Activated CD8-positive, alpha-beta T cell treated with anti-CD3 and anti-CD28 coated beads for 36 hours (primary cell): ENCODE measurements at places on chromosomes 2 and 18. TPM values are rescaled to one million over a fixed set of nuclear protein-coding genes. Genes with fewer than 3 reads are reported as not detected.

- H3K27me3 ChIP-seq = peaks cover 2% of the 10 kb centered on the region
- no peak for DNase-seq
- no peak overlapping the region for H3K4me3 ChIP-seq
- no peaks in the 10 kb centered on the region for H3K36me3 ChIP-seq
- H3K4me1 ChIP-seq = peaks cover 18% of the 10 kb centered on the region
- H3K27ac ChIP-seq = no peak overlapping the region
Observed at GRCh38 chr2:205708231-205708631, 25.9 kb downstream of the NRP2 start.

DNA sequence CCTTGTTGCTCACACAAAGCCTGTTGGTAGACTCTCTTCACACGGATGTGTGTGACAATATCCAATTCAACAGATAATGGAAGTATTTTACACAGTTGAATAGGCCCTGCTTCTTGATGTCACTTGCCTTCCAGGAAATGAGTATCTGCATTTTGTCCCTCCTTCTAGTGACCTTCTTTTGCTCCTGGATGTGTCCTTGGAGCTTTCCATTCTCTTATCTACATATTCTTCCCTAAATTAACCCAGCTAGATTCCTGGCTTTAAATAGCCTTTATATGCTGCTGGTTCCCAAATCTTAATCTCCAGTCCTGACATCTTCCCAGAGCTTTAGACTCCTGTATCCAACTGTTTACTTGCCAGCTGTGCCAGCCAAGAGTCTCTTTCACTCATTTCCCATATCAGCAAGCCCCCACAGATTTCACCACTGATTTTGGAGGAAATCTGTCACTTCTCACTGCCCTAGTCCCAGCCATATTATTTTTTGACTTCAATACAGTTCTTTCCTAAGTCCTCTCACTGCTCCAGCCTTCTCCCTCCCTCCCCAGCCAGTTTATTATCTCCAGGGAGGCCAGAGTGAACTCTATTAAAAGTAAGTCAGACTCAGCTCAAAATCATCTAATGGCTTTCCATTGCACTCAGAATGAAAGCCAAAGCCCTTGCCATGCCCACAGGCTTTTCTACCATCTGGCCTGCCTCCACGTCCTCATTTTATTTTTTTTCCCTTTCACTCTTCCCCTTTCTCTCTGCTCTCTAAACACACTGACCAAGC, 170.0 kb downstream of the PDE11A start:
- H3K4me3 ChIP-seq = no peak overlapping the region
- H3K27ac ChIP-seq = no peak overlapping the region
- H3K4me1 ChIP-seq = peaks cover 2% of the 10 kb centered on the region
- no peak for DNase-seq
- H3K36me3 ChIP-seq = no peaks in the 10 kb centered on the region

GRCh38 chr18:71293322-71293721, 1004.5 kb downstream of the SOCS6 start:
- H3K36me3 ChIP-seq = no peaks in the 10 kb centered on the region
- peak; percentile 1 for DNase-seq
- no peaks in the 10 kb centered on the region for H3K4me1 ChIP-seq
- no peaks in the 10 kb centered on the region for H3K27me3 ChIP-seq
- H3K4me3 ChIP-seq = no peak overlapping the region

DNA sequence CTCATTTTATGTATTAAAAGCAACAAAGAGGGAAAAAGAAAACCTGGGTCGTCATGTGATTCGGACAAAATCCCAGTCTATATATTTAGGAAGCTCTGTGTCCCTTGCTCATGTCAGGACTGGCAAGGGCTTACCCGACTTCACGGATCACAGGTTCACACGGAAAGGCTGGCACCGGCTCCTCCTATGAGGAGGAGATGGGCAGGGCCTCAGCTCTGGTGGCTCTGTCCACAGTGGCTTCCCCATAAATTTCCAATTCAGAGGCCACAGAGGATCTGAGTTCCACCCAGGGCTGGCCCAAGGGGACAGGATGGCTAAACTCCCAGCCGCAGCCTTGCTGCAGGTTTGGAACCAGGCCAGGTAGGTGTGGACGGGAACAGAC, 186.8 kb downstream of the BCL2 start:
- no peaks in the 10 kb centered on the region for H3K27me3 ChIP-seq
- H3K4me3 ChIP-seq = no peak overlapping the region
- H3K4me1 ChIP-seq = peaks cover 49% of the 10 kb centered on the region
- H3K36me3 ChIP-seq = peaks cover 27% of the 10 kb centered on the region

GRCh38 chr2:68387408-68388350, 22.6 kb downstream of the PLEK start:
- H3K36me3 ChIP-seq = peaks cover 2% of the 10 kb centered on the region
- H3K4me3 ChIP-seq = peak overlapping the region; percentile 33
- no peaks in the 10 kb centered on the region for H3K27me3 ChIP-seq
- peak overlapping the region; percentile 89 for H3K27ac ChIP-seq
- DNase-seq = peak; percentile 43
- peaks cover 60% of the 10 kb centered on the region for H3K4me1 ChIP-seq

GRCh38 chr2:223725986-223726970, 111.1 kb downstream of the AP1S3 start:
- no peaks in the 10 kb centered on the region for H3K36me3 ChIP-seq
- no peak overlapping the region for H3K4me3 ChIP-seq
- H3K4me1 ChIP-seq = no peaks in the 10 kb centered on the region
- H3K27ac ChIP-seq = no peak overlapping the region
- no peak for DNase-seq

GRCh38 chr18:48359626-48360025, 49.6 kb downstream of the ZBTB7C start:
- no peak overlapping the region for H3K27ac ChIP-seq
- DNase-seq = no peak
- H3K36me3 ChIP-seq = no peaks in the 10 kb centered on the region
- H3K4me3 ChIP-seq = no peak overlapping the region

NETO1 gene
- total RNA-seq = not detected

- no peak overlapping the region for H3K4me3 ChIP-seq
- no peaks in the 10 kb centered on the region for H3K27me3 ChIP-seq
- no peak for DNase-seq
Observed at GRCh38 chr2:56287974-56288373, 104.2 kb downstream of the CCDC85A start.
